ENCODE measurements at places on chromosomes 12 and 14.
A peak's percentile ranks its signal among the peaks of the same experiment; 100 is the strongest.

GRCh38 chr14:54483846-54484245, 4.9 kb downstream of the GMFB start:
- no peak for DNase-seq

DNA sequence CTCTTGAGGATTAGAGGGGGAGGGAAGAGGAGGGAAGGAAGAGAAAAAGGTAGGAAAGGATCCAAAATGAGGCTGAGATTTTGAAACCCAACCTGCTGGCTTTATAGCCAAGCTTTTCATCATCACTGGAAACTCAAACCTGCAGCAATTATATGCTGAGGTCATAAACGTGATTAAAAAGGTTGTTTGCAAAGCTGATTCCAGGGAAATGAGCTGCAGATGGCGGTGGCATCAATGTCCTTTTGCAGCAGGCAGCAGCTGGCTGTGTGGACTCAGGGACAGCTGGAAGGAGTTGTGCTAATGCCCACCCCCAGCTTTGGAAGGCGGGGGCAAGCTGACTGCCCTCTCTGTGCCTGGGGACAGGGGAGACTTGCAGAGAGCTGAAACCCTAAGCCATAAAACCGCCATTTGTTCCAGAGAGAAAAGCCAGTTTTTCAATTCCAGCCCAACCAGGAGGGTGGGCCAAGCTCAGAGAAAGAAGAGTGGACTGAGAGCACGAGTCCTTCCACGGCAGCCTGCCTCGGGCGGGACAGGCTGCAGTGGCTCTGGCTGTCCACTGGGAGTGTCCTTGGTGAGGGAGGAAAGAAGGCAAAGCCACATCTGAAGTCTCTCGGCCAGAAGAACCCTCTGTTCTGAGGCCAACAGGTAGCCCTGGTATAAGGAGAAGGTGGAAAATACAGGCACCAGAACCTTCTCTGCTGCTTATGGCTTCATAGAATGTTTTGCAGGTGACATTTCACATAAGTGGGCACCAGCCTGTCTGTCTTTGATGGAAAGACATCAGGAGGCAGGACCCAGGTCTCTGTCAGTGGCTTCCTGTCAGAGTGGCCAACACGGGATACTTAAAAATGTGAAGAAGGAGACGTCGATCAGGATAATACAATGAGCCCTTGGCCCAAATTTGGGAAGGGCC, 90.7 kb downstream of the SINHCAF start:
- DNase-seq = no peak

GRCh38 chr12:128089961-128090360, 177.0 kb upstream of the TMEM132C start:
- DNase-seq = no peak

- no peak for DNase-seq
These were observed at the start of gene PLA2G1B for GRCh38 chr12:120327593-120327992. Gene PLA2G1B, minus strand, starts transcription at chr12:120327779. Its CDS starts 26 bp downstream, at chr12:120327753.

GRCh38 chr12:49332891-49333371, 4.1 kb downstream of the C1QL4 start:
- no peak for DNase-seq

GRCh38 chr12:65308006-65308405, 29.5 kb downstream of the MSRB3 start:
- DNase-seq = peak; percentile 16

- no peak for DNase-seq
These were observed 2.6 kb downstream of the ITPR2 start for GRCh38 chr12:26830363-26830762.

GRCh38 chr14:80988735-80989429, 33.5 kb downstream of the TSHR start:
- DNase-seq = no peak

DNA sequence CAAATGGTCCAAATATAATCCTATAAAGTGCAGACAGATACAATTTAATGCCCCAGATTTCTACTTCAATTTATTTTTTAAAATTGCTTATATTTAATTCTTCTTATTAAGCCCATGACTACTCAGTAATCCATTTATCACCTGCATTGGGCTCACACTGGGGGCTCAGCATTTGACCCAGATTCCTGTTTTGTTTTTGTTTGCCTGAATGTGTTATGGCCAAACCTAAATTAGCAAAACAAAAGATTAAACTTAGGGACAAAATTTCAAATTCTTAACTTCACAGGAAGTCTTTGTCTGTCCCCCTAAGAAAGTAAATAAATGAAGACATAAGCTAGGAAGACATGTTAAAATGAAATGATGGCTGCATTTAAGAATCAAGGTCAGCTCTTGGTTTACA, 322.3 kb downstream of the RMST start:
- no peak for DNase-seq

- no peak for DNase-seq
These were observed 35.3 kb downstream of the ZC3H14 start for GRCh38 chr14:88598097-88598675.

GRCh38 chr12:120136093-120136770, 19.7 kb upstream of the RAB35 start:
- DNase-seq = no peak

GRCh38 chr12:116062698-116063097, 214.8 kb downstream of the MED13L start:
- no peak for DNase-seq

DNA sequence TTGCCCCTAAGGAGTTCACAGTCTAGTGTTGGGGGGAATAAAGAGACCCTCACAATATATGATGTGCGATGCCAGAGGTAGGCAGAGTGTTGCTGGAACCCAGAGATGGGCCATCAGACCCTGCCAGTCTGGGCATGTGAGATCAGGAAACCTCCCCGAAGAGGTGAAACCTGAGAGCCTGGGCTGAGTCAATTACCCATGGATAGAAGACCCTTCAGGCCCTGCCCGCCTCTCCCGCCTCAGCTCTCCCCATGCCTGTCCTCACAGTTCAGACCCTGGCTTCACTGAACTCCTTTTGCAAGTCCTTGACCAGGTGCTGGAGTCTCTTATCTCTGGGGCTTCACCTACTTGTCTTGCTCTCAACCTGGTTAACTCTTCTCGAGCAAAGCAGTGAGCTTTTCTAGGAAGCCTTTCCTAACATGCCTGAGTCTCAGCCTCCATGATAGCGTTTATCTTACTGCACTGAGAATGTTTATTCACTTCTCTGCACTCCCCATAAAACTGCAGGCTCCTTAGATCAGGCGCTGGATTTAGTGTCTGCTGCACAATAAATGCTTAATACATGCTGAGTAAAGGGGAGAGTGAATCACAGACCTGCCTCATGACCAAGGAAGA, 19.6 kb downstream of the ALDH1L2 start:
- no peak for DNase-seq

DNA sequence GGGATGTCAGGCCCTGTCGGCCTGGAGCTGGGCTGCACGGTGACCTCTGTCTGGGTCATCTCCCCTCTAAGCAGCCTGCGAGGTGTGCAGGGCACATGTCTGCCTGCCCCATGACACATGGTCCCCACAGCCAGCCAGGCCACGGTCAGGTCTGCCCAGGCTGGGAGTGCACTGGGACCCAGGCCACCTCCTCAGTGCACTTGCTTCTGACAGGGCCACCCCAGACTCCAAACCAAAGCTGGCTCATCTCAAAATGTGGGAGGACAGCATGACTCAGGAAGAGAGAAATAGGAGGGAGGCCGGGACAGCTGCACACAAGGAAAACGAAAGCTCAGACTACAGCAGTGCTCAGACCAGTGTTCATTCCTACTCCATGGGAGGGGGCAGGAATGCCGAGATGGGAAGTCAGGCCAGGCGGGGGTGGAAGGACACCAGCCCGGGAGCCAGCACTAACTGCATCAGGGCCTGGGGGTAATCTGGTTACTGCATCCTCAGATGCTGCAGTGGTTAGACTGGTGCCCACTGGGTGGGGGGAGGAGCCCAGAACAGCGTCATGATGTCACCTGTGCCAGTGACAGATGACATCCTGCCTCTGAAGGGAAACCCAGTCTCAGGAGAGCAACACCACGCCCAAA, 4.0 kb downstream of the P2RX2 start:
- DNase-seq = no peak

DNA sequence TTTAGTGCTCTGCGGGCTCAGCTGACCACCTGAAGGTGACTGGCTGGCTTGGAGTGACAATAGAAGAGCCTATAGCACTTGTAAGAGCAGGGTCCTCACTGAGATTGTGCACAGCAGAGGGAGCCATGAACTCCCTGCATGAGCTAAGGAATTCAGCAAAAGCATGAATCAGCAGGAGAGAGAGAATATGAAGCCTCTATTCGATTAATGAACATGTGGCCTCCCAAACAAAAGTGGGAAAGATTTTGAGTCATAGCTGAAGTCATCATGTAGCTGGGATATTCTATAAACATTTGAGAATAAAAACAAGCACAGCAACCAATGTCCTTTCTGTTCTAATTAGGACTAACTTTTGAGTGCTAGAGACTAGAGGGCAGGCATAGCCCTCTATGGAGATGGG, 626.6 kb downstream of the DIO2 start:
- DNase-seq = no peak

DNA sequence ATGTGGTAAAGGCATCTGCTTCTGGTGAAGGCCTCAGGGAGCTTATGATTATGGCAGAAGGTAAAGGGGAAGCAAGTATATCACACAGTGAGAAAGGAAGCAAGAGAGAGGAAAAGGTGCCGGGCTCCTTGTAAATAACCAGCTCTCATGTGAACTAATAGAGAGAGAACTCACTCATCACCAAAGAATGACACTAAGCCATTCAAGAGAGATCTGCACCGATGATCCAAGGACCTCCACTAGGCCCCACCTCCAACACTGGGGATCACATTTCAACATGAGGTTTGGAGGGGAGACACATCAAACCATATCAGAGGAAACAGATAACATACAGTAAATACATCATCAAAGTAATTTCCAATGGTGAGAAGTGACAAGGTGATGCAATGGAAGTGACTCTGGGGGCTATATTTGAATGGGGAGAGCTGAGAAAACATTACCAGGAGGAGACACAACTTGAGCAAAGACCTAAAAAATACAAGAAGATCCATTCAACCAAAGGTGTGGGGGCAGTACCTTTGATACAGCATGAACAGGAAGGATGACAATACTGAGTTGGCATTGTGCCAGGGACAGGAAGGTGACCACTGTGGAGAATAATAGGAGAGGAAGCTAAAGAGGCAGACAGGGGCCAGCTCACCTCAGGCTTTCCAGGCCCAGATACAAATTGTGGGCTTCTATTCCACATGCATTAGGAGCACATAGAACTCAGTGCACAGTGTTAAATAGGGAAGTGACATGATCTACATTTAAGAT, 134.4 kb upstream of the GRIP1 start:
- DNase-seq = no peak

- DNase-seq = no peak
These were observed 503.0 kb upstream of the LMO3 start for GRCh38 chr12:17108877-17109541.

- DNase-seq = no peak
These were observed 44.2 kb downstream of the TTC8 start for GRCh38 chr14:88868558-88869159.

DNA sequence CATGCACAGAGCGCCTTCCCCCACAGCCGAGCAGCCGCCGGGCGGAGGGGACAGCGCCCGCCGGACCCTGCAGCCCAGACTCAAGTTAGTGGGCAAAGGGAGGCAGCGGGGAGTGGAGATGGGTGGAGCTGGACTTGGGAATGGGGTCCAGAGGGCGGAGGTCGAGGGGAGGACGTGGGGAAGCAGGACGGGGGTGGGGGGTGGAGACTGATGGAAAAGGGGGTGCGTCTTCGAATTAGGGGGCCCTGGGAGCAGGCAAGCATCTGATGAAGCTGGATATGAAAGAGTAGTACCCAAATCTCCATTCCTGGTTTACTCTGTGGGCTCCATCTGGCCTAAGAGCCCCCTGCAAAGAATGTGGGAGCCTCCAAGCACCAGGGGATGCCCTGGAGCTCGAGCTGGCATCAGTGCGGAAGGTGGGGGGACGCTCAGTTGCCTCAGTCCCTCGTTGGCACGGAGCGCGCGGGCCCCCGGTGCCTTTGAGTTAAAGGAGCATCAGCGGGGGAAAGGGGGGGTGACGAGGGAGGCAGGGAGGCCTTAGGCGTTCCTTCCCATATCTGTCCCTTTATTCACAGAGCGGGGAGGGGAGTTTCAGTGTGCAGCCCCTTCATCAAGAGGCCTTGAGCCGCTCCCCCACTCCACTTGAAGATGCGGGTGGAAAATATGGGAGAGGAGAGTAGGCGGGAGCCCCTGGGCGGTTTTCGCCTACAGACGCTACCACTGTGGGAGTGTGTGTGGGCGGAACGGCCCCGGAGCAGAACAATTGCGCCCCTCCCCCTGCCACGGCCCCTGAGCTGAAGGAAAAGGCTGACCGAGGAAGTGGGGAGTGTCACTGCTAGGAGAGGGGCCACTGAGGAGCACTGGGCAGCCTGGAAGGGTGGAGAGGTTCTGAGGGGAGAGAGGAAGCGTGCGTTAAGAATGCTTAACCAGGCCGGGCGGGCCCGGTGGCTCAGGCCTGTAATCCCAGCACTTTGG, 644 bp downstream of the NAB2 start:
- peak; percentile 50 for DNase-seq

GRCh38 chr14:99626041-99626648, 18.8 kb upstream of the HHIPL1 start:
- DNase-seq = no peak

DNA sequence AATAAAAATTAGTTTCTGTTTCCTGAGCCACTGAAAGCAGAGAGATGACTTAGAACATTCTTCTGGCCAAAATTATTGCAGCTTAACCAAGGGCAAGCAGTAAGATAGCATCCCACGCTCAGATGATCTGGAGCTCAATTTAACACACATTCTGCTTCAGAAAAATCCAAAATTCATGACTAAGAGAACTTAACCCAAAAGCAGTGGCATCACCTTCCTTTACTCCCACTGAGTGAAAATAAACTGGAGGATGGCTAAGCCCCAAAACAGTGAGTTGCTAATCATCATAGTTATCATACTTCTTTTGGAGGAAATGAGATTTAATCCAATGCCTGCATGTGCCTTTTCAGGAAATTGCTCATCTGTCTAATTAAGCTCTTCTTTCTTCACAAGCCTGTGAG, 195.4 kb downstream of the DUSP6 start:
- peak; percentile 82 for DNase-seq

GRCh38 chr12:105461271-105461943, 130.9 kb downstream of the C12orf75 start:
- no peak for DNase-seq

DNA sequence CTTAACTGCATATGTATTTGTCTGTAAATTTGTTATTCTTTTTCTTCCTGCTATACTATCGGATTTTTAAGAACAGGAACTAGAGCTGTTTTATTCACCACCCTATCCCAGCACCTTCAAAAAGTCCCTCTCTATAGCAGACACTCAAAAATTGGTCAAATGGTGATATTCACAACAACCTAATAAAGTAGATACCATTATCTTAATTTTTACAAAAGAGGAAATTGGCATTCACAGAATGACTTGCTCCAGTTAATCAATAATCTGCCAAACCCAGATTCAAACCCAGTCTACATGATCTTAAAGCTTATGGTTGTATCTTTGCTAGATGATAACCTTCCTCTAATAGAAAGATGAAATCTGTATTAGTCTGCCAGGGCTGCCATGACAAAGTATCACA, 426.6 kb downstream of the EGLN3 start:
- no peak for DNase-seq

GRCh38 chr14:44154874-44155273, 352.2 kb downstream of the FSCB start:
- DNase-seq = no peak

GRCh38 chr12:76746516-76746915, 17.4 kb upstream of the ZDHHC17 start:
- DNase-seq = peak; percentile 32

Measured in inflammatory macrophage (primary cell).